Naive thymus-derived CD8-positive, alpha-beta T cell (primary cell): ENCODE measurements at places on chromosomes 4 and X. TPM values are rescaled to one million over a fixed set of nuclear protein-coding genes. Genes with fewer than 3 reads are reported as not detected.

GRCh38 chrX:35006361-35006760 is 63.8 kb downstream of the FAM47B start:
- no peaks in the 10 kb centered on the region for H3K27me3 ChIP-seq
- no peak overlapping the region for H3K27ac ChIP-seq
- no peaks in the 10 kb centered on the region for H3K4me1 ChIP-seq
- no peak for DNase-seq
- no peaks in the 10 kb centered on the region for H3K36me3 ChIP-seq

The SLC38A5 gene
- 11.9 TPM for polyA plus RNA-seq

The FGF13 gene
- polyA plus RNA-seq, result not detected

The CENPVL3 gene
- not detected for polyA plus RNA-seq

GRCh38 chr4:8228319-8229250 is 29.5 kb downstream of the SH3TC1 start:
- H3K4me1 ChIP-seq, result peaks cover 46% of the 10 kb centered on the region
- no peaks in the 10 kb centered on the region for H3K27me3 ChIP-seq
- DNase-seq, result peak; percentile 88

- DNase-seq, result no peak
- H3K27me3 ChIP-seq, result no peaks in the 10 kb centered on the region
- no peak overlapping the region for H3K27ac ChIP-seq
- H3K36me3 ChIP-seq, result no peaks in the 10 kb centered on the region
- no peak overlapping the region for H3K4me3 ChIP-seq
Observed at GRCh38 chr4:66963084-66963483, 582.2 kb downstream of the CENPC start.

The KIF4A gene
- not detected for polyA plus RNA-seq

DNA sequence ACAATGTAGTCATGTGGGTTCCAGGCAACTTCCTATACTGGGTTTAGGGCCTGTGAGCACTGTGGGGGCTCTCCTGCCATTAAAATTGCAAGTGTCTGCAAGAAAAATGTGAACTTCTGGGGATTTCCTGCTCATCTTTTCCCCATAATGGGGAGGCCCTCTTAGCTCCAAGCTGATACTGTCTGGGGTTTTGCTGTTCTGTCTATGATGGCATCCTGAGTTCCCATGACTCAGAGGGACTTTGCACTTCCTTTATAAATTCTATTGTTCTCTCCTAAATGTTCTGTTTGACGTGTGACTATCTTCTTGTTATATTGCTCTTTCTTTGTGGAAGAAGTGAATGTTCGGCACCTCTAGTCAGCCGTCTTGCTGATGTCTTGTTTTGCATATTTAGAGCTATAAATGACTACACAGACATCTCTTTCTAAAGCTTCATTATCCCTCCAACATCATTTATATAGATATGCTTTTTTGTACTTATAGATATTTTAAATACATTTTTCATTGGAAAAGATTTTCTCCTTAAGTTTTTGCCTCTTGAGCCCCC is 465.8 kb downstream of the NAF1 start:
- DNase-seq, result no peak
- no peak overlapping the region for H3K27ac ChIP-seq
- H3K4me1 ChIP-seq, result no peaks in the 10 kb centered on the region
- no peaks in the 10 kb centered on the region for H3K36me3 ChIP-seq

The NPNT gene
- not detected for polyA plus RNA-seq

The SRPX2 gene
- not detected for polyA plus RNA-seq

The CCDC120 gene
- polyA plus RNA-seq, result 1.7 TPM

- H3K4me3 ChIP-seq, result no peak overlapping the region
- peaks cover 9% of the 10 kb centered on the region for H3K4me1 ChIP-seq
- H3K27me3 ChIP-seq, result peaks cover 2% of the 10 kb centered on the region
- no peaks in the 10 kb centered on the region for H3K36me3 ChIP-seq
- H3K27ac ChIP-seq, result no peak overlapping the region
Observed at GRCh38 chrX:15916704-15917084, 62.1 kb upstream of the AP1S2 start.

DNA sequence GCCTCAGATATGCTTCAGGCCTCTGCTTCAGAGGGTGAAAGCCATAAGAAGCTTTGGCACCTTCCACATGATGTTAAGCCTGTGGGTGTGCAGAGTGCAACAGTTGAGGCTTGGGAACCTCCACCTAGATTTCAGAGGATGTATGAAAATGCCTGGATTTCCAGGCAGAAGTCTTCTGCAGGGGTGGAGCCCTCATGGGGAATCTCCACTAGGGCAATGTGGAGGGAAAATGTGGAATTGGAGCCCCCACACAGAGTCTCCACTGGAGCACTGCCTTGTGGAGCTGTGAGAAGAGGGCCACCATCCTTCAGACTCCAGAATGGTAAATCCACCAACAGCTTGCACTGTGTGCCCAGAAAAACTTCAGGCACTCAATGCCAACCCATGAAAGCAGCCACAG is 35.2 kb downstream of the TLR10 start:
- peaks cover 2% of the 10 kb centered on the region for H3K4me1 ChIP-seq
- no peak overlapping the region for H3K4me3 ChIP-seq
- DNase-seq, result no peak
- peaks cover 11% of the 10 kb centered on the region for H3K36me3 ChIP-seq

DNA sequence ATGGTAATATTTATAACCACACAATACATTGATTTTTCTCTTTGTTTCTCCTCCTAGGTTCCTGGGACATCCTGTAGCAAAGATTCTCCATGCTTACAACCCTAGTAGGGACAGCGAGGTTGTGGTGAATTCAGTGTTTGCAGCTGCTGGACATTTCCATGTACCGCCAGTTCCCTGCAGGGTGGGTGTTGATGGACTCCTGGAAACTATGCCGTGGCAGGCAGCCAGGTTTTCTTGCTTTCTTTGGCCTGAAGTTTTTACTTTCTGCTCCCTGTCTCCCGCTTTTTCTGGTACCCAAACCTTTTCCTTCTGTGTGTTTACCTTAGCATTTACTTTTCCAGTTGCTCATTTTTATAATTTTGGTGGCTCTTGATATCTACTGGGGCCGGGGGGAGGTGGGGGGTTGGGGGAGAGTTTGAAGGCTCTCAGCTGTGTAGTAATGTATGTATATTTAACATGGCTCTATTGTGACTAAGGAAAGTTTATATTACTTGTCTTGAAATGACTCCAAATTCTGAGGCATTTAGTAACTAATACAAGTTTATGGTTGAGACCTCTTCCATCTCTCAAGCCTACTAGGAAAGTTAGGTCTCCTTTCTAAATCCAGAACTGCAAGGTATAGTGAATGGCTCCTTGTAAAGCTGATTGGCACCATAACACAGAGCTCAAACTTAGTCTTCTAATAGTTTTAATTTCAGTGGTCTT is 89.7 kb downstream of the TMEM131L start:
- peak overlapping the region; percentile 31 for H3K27ac ChIP-seq
- no peaks in the 10 kb centered on the region for H3K27me3 ChIP-seq
- no peak for DNase-seq
- peaks cover 79% of the 10 kb centered on the region for H3K36me3 ChIP-seq

The PRSS12 gene
- not detected for polyA plus RNA-seq

The JCHAIN gene
- polyA plus RNA-seq, result 3.1 TPM

The FAM50A gene
- 45.6 TPM for polyA plus RNA-seq

DNA sequence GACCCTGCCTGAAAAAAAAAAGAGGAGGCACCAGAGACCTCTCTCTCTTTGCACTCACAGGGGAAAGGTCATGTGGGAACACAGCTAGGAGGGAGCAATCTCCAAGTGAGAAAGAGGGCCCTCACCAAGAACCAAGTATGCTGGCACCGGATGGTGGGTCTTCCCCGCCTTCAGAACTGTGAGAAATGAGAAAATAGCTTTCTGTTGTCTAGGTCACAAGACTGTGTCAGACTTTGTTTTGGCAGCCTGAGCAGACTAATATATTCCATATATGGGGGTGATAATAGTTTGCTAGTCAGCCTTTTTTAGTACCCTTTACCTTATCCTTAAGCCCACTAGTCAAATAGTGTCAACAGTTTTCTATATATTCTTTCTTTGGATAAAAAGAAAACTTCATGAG is 193.0 kb downstream of the TRIML1 start:
- H3K4me3 ChIP-seq, result no peak overlapping the region
- no peaks in the 10 kb centered on the region for H3K27me3 ChIP-seq
- H3K36me3 ChIP-seq, result peaks cover 2% of the 10 kb centered on the region
- H3K27ac ChIP-seq, result no peak overlapping the region
- H3K4me1 ChIP-seq, result no peaks in the 10 kb centered on the region

The SHROOM4 gene
- polyA plus RNA-seq, result not detected

The BMX gene
- not detected for polyA plus RNA-seq

DNA sequence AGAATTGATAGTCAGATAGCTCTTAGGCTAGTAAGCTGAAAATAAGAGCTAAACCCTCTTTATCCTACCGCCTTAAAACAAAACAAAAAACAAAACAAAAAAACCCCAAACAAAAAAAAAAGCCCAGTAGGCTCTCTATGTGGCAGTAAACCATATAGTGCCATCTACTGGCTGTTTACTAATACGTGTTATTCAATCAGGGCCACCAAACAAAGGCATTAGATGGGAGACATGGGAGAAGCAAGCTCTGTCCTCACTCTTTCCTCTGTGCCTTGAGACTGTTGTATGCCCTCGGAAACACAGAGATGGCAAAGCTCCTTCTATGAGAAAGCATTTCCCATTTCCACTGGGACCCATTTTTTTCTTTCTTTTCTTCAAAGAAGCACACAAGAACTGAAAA is 148.8 kb upstream of the MID1 start:
- no peak overlapping the region for H3K27ac ChIP-seq
- H3K4me3 ChIP-seq, result no peak overlapping the region
- peaks cover 9% of the 10 kb centered on the region for H3K27me3 ChIP-seq

The ARMCX6 gene
- polyA plus RNA-seq, result 48.7 TPM

- DNase-seq, result no peak
- H3K27ac ChIP-seq, result no peak overlapping the region
- H3K36me3 ChIP-seq, result no peaks in the 10 kb centered on the region
- H3K4me1 ChIP-seq, result no peaks in the 10 kb centered on the region
- H3K4me3 ChIP-seq, result no peak overlapping the region
- no peaks in the 10 kb centered on the region for H3K27me3 ChIP-seq
Observed at GRCh38 chr4:104519588-104519987, 24.9 kb upstream of the CXXC4 start.

The RTL5 gene
- polyA plus RNA-seq, result not detected

GRCh38 chr4:41548305-41548880 is 10.4 kb downstream of the LIMCH1 start:
- no peak for DNase-seq
- H3K4me3 ChIP-seq, result no peak overlapping the region
- H3K4me1 ChIP-seq, result no peaks in the 10 kb centered on the region
- H3K27ac ChIP-seq, result no peak overlapping the region
- H3K27me3 ChIP-seq, result no peaks in the 10 kb centered on the region

DNA sequence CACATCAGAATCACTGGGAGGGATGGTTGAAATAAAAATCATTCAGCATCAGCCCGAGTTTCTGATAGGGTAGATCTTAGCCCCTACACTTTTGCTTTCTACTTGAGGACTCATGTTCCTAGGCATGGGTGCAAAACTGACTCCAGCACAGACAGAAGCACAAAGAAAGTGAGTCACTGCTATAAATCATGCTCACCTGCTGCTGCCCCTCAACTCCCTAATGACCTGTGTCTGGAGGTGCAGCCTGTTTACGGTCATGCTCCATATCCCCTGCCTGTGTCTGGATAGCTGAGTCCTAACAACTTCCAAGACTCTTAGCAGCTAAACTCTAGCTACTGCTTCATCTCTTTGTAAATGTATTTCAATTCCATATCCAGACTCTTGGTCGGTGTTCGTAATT is 57.8 kb downstream of the ADGRA3 start:
- no peak for DNase-seq
- peaks cover 2% of the 10 kb centered on the region for H3K4me1 ChIP-seq
- H3K27ac ChIP-seq, result no peak overlapping the region
- no peaks in the 10 kb centered on the region for H3K36me3 ChIP-seq

DNA sequence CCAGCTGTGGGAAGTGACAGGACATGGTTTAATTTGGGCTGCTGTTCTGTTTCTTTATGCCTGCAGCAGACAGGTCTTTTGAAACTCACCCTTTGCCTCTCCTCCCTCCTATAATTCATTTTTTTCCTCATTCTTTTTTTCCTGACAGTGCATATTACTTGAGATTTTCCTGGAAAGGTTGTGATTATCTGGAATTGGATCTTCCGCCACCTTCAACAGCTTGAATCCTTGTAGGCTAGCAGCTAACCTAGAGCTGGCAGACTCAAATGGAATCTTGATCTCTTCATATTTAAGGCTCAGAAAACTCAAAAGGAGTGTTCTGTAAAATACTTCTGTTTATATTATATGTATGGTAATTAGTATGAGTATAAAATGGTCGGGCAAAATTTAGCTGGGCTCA is 49.3 kb upstream of the CLCN4 start:
- no peaks in the 10 kb centered on the region for H3K27me3 ChIP-seq
- H3K4me1 ChIP-seq, result peaks cover 14% of the 10 kb centered on the region
- DNase-seq, result no peak
- peak overlapping the region; percentile 71 for H3K4me3 ChIP-seq
- peaks cover 11% of the 10 kb centered on the region for H3K36me3 ChIP-seq

DNA sequence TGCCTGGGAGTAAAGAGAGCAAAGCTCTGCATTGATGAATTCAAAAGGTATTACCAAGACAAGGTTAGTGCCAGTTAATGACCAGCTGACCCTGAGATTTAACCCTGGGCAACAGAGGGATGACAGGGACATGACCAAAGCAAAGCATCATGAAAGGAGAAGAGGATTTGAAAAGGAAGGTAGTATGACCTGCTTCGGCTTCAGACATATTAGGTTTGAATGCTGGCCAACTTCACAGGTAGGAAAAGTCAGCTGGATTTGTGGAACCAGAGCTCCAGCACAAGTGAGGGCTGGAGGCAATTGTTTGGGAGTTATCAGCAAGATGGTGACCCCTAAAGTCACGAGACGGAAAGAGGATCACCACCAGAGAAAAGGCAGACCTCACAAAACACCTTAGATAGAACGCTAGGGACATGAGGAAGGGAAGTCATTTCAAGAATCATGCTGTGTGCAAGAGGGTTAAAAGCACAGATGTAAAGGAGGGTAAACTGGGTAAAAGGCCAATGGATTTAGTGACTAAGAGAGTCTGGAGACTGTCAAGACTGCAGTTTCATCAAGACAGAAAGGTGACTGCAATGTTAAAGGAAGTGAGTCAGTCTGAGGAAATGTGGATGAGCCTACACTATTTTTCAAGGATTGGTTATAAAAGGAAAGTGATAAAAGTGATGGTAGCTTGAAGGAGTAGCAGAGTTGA is 45.6 kb downstream of the SH3RF1 start:
- H3K27me3 ChIP-seq, result no peaks in the 10 kb centered on the region
- no peaks in the 10 kb centered on the region for H3K4me1 ChIP-seq
- H3K36me3 ChIP-seq, result no peaks in the 10 kb centered on the region
- H3K4me3 ChIP-seq, result no peak overlapping the region

GRCh38 chr4:89572224-89572858 is 264.6 kb downstream of the SNCA start:
- no peak overlapping the region for H3K27ac ChIP-seq
- no peaks in the 10 kb centered on the region for H3K4me1 ChIP-seq
- H3K27me3 ChIP-seq, result peaks cover 2% of the 10 kb centered on the region
- H3K4me3 ChIP-seq, result no peak overlapping the region
